AG09319 (cell line): ENCODE measurements at places on chromosomes 7 and 10.

GRCh38 chr7:135405969-135406368 is 103.9 kb downstream of the CNOT4 start:
- no peak for DNase-seq

DNA sequence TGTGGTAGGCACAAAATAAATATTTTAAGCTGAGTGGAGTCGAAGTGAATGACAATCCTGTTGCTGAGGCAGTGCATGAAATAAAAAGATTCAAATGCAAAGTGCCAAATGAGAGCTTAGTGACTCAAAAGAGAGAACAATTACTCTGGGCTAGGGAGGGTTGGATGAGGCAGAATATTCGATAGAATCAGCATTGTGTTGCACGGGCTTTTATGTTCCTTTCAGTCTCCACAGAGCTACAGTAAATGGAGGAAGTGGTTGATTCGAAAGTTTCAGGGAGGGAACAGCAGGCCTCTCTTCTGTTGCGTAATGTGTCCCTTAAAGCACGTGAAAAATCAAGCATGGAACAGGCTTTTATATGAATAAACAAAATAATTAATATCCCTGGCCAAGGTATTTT is 599.3 kb upstream of the CELF2 start:
- DNase-seq: no peak

DNA sequence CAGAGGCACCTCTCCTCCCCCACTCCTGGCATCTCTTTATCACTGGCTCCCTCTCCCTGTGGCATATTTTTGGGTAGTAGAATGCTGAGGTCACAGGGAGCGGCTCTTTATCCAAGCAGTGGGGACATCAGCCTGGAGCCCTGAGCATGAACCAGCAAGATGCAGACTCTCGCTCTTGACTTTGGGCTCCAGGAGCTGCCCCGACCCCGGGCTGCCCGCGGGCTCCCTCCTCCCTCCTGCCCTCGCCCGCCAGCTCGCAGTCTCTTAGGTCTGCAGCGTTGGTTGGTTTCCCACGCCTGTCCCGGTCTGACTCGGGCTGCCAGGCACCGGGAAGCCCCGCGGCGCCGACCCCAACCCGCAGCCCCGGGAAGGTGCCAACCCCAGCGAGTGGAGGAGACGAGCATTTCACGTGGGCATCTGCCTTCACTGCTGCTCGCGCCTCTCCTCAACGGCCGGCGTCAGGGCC is 1.3 kb downstream of the INSYN2A start:
- no peak for DNase-seq

- no peak for DNase-seq
Measured at GRCh38 chr7:141906285-141906684, 9.9 kb upstream of the OR9A4 start.

DNA sequence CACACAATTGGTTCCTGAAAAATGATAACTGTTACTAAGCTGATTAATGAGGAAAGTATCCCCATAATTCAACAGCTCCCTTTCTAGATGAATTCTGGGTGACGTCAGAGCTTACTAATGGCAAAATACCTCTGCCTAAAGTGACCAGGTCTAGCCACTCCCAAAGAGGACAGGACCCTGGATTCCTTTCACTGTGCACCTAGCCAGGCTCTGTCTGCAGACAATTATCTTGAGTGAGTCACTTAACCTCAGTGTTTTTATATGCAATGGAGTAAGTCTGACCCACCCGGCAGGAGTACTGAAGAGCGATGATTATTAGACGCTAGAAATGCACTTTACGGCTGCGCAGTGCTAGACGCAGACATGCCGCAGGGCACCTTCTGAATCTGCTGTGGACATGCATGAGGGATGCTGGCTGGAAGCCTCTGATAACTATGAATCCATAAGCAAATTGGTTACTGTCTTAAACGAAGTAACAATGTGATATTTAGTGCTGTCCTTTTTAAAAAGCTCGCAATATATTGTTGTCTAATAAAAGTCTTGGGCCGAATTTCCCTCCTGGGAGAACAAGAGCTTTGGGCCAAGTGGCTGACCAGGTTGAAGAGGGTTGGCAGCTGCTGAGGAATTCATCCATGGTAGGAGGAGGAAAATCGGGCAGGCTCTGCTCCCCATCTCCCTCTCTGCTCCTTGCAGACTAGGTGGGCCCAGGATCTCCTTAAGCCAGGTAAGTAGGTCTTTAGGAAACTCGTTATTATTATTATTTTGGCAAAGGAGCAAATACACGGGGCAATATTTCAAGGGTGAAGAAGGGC is 4.6 kb upstream of the INPP5A start:
- DNase-seq: no peak

DNA sequence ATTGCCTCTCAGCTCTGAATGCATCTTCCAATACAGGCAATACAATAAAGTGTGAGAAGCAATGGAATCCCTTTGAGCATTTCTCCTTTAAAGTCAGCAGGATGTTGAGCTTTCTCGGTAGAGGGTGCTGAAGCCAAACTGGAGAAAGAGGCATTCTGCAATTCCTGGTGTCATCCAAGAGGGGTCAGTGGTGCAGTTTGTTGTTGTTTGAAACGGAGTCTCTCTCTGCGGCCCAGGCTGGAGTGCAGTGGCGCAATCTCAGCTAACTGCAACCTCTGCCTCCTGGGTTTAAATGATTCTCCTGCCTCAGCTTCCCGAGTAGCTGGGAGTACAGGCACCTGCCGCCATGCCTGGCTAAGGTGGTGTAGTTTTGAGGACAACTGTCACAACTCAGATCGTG is 486.5 kb downstream of the CALN1 start:
- no peak for DNase-seq

GRCh38 chr10:113168584-113168983 is 218.5 kb downstream of the TCF7L2 start:
- DNase-seq: no peak

DNA sequence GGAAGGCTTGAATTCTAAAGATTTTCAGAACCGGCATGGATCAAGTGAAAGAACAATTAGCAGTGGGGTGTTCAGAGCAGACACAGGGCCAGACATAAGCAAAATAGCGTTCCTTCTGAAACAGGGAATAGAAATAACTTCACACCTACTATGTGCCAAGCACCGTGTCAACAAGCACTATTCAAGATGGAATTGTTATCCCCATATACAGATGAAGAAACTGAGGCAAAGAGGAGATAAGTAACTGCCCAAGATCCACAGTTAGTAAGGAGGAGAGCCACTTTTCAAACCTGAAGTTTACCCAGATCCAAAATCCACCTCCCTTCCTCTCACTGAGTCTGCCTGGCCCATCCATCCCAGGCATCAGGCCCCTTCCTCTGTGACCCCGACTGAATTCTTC is 73.6 kb upstream of the PIK3CG start:
- no peak for DNase-seq

GRCh38 chr7:68482800-68483199 is 1115.5 kb upstream of the AUTS2 start:
- no peak for DNase-seq

DNA sequence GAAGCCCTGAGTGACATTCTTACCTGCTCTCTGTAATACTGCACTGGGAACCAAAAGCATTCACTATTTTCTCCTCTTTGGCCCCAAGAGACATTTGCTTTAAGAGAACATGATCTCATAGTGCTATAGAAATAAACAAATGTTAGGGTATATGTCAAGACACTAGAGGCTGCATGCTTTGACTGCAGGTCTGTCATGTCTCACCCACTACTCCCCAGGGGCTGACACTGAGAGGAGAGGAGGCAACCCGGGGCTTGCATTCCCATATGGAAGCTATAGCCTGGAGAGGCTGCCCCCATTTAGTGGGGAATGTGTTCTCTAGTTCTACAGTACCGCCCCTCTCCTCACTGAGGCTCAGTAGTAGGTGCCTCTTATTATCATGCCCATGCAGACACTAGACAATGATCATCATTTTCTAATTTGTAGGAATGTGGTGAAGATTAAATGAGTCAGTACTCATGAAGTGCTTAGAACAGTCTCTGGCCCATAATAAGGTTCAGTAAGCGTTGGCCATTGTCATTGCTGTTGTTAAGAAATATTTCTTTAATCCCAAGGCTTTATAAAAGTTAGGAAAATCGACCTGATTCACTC is 4.9 kb upstream of the SLF2 start:
- DNase-seq: no peak

- no peak for DNase-seq
Measured at GRCh38 chr7:45564485-45564884, 9.7 kb upstream of the ADCY1 start.

DNA sequence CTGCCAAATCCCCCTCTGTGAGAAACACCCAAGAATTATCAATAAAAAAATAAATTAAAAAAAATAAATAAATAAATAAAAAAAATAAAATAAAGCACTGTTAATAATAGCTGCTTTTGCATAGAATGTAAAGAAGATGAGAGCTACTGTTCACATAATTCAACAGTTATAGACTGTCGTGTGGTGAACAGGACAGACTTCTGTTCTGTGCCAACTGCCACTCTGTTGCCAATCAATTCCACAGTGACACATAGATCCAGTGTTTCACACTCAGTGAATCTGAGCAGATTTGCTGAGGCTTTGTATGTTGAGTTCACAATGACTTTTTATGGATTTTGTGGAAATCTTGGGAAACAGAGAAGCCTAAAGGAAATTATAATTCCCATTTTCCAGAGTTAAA is 14.9 kb downstream of the ARHGAP19 start:
- DNase-seq: no peak

GRCh38 chr10:132681858-132682755 is 103.8 kb downstream of the NKX6-2 start:
- no peak for DNase-seq

DNA sequence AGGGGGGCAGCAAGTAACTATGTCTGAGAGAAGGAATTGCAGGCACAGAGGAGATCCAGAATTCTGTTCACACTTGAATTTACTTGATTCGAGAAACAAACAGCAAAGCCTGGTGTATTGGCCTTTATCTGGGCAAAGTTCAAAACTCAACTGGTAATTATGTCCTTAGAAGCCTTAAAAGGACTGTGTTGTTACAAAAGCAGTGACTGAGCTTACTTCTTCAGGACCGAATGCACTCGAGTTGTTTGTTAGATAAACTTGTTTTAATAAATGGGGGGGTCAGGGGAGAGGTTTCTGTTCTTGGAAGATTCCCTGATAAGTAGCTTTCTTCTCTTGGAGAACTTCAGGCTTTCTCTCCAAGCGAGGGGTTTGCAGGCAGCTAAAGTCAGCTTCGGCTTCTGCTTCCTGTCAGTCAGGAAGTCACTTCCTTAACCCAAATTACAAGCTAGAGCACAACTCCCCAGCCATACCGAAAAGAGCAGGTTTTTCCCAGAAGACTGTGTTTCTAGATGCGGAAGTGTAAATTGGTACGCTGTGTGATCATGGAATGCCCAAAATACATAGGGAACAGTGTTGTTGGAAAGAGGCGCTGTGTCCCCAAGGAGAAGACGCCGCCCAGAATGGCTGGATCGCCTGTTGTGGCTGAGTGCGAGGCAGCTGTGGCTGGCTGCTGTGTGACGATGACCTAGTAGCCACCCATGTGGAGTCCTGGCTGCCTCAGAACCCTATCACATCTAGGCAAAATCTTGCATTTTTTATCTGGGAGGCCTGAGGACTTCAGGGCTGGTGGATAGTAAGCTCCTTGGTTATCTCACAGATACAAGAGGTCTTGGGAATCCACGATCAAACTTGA is 110.4 kb downstream of the TCF7L2 start:
- no peak for DNase-seq

GRCh38 chr10:48187126-48187525 is 87.4 kb downstream of the FRMPD2 start:
- no peak for DNase-seq

DNA sequence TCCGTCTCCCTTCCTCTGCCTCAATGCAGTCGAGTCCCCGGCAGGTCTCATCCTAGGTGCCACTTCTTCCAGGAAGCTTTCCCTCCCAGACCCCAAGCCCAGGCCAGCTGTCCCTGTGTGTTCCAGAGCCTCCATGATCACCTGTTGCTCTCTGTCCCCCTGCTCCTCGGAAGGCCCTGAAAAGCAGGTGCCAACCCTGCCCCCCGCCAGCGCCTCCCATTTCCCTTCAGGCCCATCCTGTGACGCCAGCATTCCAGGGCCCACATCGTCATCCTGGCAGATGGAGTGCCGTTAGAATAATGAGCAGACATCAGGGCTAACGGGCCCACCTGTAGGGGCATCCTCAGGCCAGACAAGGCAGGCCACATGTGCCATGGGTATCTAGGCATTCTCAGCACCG is 253.0 kb upstream of the PPP2R2D start:
- DNase-seq: no peak

- DNase-seq: no peak
Measured at GRCh38 chr7:108415821-108416536, 40.3 kb downstream of the NRCAM start.

- DNase-seq: no peak
Measured at GRCh38 chr7:116167177-116167576, 43.2 kb upstream of the TES start.
